ENCODE measurements at places on chromosomes 3 and 15.

DNA sequence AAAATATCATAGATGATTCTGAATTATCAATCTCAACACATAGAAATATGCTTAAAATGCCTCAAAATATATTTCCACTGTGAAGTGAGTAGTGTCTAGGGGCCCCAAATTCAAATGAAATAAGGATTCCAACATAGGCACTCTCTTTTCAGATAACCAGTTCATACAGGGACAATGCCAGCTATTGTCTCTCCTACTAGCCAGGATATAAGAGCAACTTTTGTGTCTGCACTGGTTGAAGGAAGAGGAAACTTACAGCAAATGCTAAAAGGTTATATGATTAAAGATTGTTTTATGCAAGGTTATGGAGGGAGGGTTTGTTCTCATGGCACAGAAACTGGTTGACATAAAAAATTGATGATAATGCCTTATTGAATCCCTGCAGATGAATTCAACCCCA lies 579.4 kb upstream of the ALCAM start:
- DNase-seq, result no peak

DNA sequence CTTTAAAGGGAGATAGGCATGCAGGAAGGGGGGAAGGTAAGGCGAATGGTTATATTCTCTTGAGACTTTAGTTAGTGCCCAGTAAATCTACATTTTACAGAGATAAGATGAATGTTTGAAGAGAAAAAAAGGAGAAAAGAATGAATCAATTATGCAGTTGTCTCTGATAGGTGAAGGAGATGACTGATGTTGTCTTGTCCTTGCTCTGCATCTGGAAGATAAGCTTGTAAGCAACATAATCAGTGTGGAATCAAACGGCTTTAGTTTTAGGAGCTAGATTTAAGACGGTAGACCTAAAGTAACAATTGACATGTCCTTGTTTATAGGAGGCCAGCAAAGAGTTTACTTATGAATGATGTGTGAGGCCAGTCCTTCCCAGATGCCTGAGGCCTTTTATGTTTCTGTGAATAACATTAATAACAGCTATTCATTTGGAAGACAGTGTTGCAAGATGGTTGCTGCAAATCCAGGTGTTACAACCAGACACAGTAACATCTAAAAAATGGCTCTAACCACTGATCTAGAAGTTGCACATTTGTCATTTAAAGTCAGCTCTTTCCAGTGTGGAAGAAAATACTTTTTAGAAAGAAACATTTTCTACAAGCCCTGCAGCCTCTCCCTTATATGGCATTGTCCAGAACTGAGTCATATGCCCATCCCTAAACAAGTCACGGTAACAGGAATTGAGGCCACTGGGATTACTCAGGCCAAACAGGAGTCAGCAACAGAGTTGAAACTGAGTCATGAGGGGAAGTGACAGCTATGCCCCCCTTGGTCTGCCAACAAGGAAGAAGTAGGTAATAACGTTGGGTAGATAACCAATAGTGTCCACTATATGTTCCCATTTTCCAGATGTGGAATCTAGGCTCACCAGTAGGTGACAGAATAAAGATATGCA lies 77.5 kb upstream of the FBN1 start:
- no peak for DNase-seq

DNA sequence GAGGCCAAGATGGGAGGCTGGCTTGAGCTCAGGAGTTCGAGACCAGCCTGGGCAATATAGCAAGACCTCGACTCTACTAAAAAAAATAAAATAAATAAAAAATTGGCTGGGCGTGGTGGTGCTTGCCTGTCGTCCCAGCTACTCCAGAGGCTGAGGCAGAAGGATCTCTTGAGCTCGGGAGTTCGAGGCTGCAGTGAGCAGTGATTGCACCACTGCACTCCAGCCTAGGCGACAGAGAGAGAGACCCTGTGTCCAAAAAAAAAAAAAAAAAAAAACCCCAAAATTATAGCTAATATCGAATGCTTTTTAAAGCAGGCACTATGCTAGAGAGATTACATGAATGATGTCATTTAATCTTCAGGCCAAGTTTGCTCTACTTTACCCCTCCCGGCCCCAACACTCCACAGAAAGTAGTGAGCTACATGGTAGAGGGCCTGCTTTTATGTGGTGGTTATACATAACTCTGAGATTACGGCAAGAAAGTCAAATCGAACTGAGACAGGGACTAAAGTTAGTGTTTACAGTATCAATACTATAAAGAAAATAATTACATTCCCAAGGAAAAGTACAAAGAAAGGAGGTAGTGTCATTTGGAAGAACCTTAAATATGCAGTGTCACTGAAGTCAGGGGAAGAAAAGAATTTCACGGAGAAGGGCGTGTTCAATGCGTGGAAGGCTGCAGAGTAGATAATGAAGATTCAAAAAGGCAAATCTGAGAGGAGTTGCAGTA lies 1.1 kb downstream of the ADPGK start:
- no peak for DNase-seq

GRCh38 chr15:97456521-97457202 lies 503.8 kb upstream of the ARRDC4 start:
- DNase-seq, result no peak

DNA sequence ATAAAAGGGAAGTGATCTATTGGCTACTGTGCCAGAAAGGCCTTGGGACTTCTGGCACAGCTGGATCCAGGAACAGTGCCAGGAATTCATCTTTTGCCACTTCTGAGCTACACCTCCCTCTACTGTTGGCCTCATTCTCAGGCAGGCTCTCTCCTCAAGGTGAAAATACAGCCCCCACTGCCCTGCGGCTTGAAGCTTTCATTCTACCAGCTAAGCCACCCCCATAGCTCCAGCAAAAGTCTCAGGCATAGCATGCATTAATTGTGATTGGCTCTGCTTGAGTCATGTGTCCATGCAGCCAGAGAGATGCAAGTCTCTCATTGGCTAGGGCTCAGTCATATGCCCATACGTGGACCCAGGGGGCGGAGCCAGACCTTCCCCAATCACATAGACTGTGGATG lies 142.4 kb downstream of the TPRA1 start:
- peak; percentile 52 for DNase-seq

- no peak for DNase-seq
Measured at GRCh38 chr15:96273317-96274086, 57.0 kb upstream of the NR2F2 start.

DNA sequence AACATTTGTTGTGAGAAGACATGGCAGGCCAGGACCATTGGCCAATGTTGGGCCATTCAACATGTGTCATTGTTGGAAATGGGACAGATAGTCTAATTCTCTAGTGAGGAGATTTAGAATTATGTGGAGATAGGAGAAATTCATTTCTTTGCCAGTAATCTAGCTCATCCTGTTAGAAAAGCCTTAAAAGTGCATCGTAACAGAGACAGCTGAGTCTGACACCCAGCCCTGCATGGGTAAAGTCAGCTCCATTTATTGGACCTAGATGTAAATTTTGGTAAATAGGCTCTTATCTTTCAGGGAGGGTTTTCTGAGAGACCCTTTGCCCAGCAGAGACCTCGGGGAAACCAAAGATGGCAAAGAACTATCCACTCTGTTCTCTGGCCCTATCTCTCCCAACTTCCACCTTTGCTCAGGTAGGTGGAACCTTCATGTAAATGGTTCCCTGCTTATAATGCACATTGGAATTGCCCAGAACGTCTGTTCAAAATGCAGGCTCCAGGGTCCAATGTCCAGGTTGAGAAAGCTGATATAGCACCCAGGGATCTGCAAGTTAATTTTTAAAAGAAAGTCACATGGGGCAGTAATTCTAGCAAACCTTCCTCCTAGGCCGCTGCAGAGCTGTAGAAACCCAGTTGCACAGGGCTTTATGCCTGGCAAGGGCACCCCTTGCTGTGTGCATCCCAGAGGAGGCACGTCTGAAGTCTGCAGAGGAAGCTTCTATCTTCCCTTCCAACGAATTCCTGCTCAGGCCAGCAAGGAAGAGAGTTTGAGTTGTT lies 365.9 kb upstream of the PROK2 start:
- DNase-seq, result no peak

GRCh38 chr15:22955544-22956119 lies 24.5 kb downstream of the CYFIP1 start:
- no peak for DNase-seq

- DNase-seq, result no peak
Measured at GRCh38 chr3:51668756-51669155, 2.3 kb upstream of the TEX264 start.

- DNase-seq, result no peak
Measured at GRCh38 chr3:197424674-197425484, 126.5 kb upstream of the DLG1 start.

DNA sequence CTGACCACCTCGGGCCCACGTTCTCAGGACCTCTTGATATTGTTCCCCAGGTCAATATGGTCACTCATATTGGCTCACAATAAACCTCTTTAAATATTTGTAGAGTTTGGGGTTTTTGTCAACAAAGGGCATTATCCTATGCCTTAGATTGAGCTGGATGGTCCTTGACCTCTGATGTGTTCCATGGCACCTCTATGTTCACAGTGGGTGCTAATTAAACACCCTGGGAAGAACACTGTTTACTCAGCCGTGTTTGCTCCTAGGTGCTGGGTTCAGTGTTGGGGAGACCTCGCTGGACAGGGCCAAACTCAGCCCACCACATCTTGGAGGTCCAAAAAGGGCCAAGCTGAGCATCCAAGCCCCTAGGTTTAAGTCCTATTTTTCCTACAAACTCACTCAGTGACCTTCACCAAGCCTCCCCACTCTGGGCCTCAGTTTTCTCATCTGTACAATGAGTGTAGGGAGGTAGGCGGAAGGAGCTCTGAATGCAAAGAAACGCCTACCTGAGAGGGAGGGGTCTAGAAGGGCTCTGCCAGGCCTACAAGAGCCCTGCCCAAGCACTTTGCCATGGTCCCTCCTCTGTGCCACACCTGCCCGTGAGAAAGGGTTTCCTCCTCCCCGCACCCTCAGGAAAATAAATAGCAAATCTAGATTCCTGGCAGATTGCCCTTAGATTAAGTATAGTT lies 7.2 kb downstream of the FAM174B start:
- DNase-seq, result peak; percentile 14

DNA sequence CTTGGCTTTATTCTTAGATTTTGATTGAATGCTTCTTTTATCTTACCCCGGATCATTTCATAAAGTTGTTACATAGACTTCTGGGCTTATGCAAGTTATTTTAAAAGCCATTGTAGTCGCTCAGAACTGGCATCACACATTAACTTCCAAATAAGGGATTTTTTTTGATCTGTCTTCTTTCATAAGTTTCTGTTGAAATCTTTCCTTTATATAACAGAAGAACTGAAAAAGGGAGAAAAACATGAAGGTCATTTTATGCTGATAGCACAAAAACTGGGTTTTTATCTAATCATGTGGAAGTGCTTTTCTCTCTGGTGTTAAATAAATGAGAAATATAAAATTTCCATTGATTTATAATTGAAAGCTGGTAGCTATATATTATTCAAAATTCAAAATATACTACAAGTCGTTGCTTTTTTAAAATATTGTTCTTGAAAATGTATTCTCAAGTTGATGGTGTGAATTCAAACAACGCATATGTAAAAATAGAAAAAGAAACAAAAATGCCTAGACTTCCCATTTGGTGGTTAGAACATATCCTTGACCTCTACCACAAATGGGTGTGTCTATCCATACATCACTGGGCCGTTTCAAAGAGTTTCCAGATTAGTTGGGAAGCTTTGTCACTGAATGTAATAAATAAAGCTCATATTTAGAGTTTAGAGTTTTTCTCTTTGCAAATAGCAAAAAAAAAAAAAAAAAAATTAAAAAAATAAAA lies 258.3 kb upstream of the ZPLD1 start:
- no peak for DNase-seq

GRCh38 chr3:34073961-34074360 lies 275.5 kb downstream of the PDCD6IP start:
- no peak for DNase-seq

DNA sequence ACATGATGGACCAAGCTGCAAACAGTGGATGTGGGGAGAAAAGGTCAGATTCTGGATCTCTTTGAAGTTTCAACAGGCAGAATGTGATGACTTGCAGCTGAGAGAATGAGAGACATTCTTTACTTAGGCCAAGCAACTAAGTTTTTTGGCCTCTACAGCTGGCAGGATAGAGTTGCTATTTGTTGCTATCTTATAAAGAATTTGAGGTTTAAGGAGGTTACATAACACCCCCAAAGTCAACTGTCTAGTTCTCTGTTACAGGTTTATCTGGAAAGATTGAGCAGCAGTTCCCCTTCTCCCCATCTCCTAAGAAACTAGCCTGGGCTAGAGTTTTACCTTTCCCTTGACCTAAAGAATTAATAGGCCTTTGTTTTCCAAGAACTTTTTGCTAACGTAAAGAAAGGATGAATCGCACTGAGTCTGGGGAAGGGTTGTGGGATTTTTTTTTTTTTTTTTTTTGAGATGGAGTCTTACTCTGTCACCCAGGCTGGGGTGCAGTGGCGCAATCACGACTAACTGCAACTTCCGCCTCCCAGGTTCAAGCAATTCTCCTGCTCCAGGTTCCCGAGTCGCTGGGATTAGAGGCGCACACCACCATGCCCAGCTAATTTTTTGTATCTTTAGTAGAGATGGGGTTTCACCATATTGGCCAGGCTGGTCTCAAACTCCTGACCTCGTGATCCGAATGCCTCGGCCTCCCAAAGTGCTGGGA lies 26.6 kb upstream of the SLMAP start:
- DNase-seq, result no peak

GRCh38 chr3:183151086-183151485 lies 11.4 kb downstream of the LAMP3 start:
- DNase-seq, result no peak

GRCh38 chr15:91126080-91126479 lies 26.0 kb downstream of the SV2B start:
- DNase-seq, result no peak

DNA sequence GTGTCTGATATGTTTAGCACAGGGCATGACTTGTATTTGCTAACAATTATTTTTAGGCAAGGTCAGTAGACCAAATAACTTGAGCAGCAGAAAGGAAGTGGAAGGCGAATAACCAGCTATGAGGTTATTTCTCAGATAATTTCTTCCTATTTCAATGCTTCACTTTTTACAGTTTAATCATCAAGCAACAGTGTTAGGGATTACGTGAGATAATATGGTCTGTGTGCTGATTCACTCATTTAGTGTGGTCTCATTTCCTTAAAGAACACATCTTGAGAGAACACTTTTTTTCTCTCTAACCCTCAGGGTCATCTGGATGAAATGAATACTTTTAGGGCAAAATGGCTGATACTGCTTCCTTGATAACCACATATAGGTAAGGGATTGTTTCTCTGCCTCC lies 126.0 kb upstream of the CCNL1 start:
- DNase-seq, result no peak

DNA sequence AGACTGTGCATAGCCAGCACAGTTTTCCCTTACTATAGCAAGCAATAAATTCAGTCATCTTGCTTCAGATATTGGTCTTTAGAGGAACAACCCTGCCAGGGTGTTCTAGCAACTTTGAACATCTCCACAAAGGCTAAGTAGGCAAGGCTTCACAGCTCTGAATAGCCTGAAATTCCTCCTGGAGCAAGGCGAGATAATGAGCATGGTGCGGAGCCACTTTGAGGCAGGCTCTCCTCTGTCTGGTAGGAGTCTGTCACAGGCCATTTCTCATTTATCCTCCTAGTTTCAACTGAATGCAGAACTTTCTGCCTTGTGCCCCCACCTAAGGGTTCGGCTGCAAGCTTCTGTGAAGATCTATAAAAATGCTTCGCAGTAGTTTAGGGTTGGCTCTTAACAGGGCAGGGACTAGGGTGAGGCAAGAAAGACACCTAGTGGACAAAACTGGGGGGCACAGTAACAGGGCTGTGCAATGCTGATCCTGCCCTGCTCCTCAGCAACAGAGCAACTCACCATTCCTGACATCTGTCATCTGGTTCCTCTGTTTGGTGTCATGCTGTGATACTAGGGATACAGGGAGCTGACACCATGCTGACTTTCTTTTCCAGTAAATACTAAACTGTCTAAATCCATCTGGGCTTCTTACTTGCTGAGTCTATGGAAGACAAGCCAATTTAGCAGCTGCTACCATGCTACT lies 16.6 kb upstream of the EHHADH start:
- DNase-seq, result peak; percentile 20

Measured in NCI-H1092 treated with DMSO at 0.1 percent for 48 hours (cell line).